AG04449 (cell line): ENCODE measurements at places on chromosomes 12 and 14.
A peak's percentile ranks its signal among the peaks of the same experiment; 100 is the strongest.

GRCh38 chr12:113473942-113474341 lies 2.3 kb upstream of the LHX5 start:
- no peak for DNase-seq

DNA sequence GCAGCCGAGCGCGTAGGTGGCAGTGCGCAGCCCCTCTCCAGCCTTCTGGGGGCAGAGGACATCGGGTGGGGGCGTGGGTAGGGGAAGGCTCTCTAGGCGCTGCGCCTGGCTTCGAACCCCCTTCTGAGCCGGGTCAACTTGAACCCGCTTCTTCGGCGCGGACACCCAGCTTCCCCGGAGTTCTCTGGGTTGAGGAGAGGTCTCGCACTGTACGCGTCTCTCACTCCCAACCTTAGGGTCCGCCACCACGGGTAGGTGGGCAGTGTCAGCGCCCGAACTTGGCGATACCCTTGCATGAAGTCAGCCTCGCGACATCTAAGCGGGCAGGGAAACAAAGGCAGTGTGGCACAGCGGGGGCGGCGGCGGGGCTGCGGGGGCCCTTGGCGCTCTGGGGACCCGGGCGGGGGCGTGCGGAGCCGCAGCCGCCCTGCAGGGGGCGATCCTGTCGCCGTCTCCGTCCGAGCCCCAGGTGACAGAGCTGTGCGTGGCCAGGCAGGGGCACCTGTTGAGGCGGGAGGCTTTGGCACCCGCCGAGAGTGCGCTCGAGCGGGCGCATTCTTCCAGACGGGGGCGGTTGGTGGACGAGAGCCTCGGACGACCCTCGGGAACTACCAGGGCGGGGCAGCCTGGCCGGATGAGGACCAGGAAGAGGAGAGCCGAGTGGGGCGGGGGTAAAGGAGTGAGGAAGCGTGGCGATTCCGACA lies 1.1 kb downstream of the GALNT16 start:
- DNase-seq = no peak

GRCh38 chr12:132263451-132264049 lies 65.8 kb downstream of the GALNT9 start:
- no peak for DNase-seq

DNA sequence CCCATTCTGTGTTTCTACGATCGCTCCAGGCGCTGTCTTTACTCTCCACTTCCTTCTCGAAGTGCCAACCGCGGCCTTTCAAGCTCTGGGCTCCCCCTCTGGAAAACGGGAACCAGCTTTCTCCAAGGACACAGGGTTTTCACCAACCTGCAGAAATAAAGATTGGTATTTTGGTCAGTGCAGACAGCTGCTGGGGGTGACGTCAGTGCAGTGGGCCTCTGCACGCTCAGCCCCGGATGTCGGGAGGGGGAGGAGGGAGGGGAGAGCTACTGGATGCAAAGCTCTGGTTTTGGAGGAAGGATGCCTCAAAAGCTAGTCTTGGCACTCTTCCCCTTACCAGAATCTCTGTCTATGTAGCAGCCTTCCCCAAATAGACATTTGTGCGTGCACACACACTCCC lies 19.9 kb downstream of the HRK start:
- peak; percentile 71 for DNase-seq

GRCh38 chr14:36718216-36718615 lies 56.6 kb downstream of the PAX9 start:
- DNase-seq = no peak

DNA sequence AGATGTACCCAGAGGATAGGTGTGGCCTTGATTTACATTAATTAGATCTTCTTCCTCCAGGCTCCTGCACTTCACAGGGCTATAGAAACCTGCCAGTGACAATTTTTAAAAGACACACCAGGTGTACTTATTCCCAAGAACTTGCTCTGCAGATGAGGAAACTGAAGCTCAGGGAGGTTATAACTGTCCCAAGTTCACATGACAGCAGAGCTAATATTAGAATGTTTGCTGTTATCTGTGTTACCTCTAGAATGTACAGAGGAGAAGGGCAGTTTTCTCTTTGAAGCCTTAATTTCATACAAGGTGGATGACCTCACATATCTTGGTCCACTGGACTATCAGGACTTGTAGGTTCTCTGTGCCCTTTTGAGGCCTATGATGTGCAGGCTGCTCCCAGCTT lies 27.7 kb downstream of the RASSF8 start:
- DNase-seq = no peak

DNA sequence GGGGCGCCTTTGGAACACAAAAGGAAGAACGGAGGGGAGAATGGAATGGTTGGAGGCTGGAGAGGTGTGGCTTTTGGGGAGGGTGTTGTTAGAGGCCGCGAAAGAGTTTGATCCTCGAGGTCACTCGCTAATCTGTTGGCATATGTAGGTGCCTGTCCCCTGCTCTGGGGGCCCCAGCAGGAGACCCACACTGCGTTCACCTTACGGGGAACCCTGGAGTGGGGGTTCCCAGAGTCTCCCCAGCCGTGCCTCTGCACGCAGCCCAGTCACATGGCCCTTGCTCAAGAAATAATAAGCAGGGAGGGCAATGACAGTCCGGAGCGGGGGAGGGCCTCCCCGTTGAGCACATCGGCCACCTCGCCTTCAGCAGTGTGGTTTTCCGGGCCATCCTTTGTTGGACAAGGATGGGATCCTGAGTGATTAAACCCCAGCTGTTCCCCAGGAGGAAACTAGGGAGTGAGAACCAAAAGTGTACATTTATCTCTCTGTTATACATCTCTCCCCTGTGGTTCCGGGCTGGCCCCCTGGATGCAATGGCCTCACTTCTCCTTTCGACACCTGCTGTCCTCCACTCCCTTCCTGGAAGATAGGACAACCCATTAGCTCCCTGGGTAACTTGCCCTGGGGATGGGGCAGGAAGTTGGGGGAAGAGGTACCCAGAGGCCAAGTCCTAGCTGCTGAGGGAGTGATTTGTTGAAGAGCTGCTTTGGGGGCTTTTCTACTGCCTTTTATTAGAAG lies 1.3 kb downstream of the PLEKHG3 start:
- DNase-seq = no peak

GRCh38 chr12:41465526-41465925 lies 277.4 kb downstream of the PDZRN4 start:
- no peak for DNase-seq

DNA sequence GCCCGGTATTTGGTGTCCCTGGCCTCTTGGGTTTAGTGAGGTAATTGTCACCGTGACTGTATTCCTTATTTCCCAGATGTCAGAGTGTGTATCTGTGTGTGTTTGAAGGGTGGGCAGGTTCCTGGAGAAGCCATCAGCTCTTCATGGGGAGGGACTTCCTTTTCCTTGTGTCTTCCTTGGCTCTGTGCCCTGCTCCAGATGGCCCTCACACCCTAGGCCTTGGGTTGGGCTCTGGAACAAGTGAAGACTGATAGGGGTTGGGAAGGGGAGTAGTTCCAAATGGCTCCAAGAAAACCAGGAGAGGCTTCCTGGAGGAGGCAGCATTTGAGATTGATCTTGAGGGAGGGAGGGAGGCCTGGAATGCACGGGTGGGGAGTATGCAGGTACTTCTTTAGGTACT lies 43.8 kb upstream of the PRIMA1 start:
- DNase-seq = no peak

- no peak for DNase-seq
These were observed 630 bp downstream of the NELL2 start for GRCh38 chr12:44875417-44875953.

- DNase-seq = no peak
These were observed 167.9 kb downstream of the FSCB start for GRCh38 chr14:44339231-44339630.

GRCh38 chr14:103886304-103887169 lies 39.2 kb upstream of the PPP1R13B start:
- no peak for DNase-seq

DNA sequence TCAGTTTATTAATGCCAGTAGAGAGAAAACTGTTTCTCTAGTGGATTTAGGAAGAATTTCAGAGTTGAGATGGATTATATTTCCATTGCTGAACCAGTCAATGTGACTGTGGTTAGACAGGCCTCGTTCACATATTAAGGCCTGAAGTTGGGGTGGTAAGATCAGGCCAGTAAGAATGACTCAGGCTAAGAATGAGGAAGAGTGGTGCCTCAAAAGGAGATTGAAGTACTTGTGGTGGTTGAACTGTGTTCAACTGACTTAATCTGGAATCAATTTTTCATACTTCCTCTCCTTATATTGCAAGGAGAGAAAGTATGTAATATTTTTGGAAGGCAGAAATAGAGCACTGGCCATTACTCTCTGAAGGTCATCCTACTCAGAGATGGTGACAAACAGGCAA lies 37.8 kb upstream of the ATF7IP start:
- DNase-seq = no peak

DNA sequence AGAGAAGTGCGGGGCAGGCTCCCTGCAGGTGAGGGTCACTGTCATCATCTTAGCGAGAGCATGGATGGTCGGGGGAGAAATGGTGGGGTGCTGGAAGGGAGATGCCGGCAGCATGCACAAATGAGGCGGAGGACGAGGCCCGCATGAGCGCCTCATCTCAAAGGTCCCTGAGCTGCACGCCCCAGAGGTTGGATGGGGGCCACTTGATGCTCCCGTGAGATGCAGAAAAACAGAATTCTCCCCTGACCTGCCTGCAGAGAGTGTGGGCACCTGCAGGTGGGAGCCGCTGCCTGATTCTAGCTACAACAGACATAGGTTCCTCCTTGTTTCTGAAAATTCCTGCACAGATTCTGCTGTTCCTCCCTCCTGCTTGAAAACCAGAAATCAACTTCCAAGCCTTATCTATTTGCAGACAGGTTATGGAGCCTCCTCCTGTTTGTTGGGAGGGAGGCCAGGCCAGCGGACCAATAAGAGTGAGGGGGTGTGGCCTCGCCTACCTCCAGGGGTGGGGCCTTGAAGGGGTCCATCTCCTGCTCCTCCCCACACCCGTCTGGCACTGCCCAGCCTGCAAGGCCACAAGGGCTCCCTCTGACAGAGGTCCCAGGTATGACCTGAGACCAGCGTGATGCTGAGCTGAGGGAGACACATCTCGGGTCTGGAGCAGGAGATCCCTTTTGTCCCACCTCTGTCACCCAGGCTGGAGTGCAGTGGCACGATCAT lies 67.2 kb downstream of the KDM2B start:
- DNase-seq = no peak
